SK-N-DZ (cell line): ENCODE measurements at places on chromosomes 16 and 17.
A peak's percentile ranks its signal among the peaks of the same experiment; 100 is the strongest.

DNA sequence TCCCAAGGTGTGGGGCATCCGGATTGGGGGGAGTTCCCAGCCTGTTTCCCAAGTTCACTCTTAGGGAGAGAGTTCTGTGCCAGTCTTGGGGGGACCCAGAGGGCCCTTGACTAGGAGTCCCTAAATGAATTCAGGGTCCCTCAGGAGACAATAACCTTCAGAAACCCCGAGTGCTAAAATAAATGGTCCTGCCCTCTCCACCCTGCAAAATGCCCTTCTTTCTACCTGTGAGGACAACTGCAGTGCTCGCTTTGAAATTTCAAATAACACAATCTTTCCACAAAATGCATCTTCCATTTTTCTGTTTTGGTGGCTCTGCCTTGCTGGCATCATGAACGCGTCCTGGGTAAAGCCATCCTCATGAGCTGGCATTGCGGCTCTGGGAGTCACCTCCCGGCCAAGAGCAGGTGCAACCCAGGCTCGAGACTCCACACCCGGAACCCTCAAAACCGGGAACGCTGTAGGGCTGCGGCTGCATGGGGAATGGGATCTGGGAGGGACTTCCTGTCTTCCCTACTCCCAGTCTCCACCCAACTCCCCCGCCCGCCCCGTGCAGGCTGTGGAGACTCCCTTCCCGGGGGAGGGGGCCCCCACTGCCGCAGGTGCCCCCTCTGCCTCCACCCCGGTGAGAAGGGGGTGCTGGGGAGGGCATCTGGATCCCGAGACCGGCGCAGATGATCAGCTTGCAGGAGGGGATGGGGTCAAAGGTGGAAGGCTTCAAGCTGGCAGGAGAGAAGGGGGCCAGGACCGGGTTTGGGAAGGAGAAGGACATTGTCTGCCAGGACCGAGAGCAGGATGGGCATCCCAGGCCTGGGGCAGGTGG is at the start of gene ZNF205:
TSS of gene ZNF205 (plus strand) at position 529 of the 823 bp plus-strand sequence. CDS start 845 bp downstream, outside the sequence.
- DNase-seq, result peak; percentile 80

DNA sequence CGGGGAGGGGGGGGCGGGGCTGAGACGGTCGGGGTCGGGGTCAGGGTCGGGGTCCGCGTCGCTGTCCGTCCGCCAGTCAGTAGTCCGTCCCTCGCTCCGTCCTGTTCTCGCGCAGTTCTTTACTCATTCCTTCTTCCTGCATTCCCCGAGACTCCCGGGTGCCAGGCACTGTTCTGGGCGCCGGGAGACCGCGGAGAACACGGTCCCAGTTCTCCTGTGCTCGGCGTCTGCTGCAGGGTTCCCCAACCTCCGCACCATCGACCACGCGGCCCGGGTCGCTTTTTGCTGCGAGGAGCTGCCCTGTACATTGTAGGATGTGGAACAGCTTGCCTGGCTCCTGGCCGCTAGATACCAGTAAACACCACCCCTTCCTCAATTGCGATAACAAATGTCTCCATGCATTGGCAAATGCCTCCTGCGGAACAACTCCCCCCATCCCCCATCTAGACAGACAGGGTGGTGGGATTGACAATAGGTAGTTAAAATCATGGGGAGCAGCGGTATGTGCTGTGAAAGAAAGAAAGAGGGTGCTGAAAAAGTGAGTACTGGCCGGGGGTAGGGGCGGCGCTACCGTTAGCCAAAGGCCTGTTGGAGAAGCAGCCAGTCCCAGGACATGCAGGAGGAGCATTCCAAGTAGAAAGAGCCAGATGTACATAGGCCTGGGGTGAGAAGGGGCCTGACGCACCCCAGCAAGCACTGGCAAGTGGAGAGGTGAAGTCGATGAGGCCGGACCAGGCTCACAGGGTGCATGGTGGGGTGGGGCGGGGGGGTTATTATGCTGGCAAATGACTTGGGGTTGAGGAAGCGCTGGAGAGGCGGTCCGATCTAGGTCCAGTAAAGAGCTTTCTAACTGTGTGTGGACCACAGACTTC is 631 bp downstream of the TRAF7 start:
- no peak for DNase-seq

GRCh38 chr17:64679710-64680216 is 17.7 kb upstream of the SMURF2 start:
- DNase-seq, result no peak

DNA sequence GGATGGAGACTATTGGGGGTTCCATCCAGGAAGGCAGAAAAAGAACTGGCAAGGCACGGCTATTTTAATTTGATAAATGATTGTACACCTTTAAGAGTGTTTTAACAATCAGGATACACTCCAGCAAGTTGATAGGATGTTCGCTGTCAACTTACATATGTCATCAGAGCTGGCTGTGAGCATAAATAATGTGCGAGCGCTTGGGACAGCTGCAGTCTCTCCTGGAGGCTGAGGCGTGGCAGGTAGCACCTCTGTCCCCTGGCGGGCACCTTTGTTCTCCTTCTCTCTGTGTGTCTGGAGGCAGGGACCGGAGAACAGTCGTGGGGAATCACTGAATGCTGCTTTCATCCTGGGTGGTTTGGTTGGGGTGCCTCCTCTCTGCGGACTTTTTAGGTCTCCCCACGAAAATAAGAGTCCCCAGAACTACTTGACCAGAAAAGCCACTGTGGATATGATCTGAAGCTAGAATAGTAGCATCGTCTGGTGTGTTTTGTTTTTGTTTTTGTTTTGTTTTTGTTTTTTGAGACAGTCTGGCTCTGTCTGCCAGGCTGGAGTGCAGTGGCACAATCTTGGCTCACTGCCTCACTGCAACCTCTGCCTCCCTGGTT is 9.4 kb downstream of the BAHCC1 start:
- DNase-seq, result peak; percentile 59

DNA sequence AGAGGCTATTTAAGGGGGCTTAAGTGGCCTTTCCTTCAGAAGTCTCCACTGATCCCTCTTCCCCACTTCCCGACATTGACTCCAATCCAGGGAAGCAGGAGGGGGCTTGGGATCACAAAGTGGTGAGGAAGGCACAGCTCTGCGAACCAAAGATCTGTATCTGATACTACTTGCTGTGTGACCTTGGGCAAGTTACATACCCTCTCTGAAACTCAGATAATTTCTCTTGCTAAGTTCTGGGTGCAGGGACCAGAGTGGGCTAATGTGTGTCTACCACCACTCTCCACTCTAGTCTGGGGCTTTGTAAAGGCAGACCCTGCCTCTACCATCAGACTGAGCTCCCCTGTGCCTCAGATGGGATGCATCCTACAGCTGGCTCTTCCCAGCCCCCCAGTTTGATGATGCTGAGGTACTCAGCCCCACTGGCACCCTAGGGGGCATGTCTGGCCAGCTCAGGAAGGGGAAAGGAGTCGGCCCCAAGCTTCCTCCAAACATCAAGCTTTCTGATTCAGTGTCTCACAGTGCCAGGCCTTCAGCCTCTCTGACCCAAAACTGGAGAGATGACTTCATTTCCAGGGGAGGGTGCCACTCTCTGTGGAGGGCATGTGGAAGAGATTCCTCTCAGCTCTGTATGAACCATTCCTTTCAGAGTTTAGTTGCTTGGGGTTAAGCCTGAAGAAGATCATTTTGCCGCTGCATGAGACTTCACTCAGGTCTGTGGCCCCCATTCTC is 10.9 kb downstream of the DLX4 start:
- DNase-seq, result no peak

- no peak for DNase-seq
Measured at GRCh38 chr16:619476-620100, 11.2 kb upstream of the WFIKKN1 start.

DNA sequence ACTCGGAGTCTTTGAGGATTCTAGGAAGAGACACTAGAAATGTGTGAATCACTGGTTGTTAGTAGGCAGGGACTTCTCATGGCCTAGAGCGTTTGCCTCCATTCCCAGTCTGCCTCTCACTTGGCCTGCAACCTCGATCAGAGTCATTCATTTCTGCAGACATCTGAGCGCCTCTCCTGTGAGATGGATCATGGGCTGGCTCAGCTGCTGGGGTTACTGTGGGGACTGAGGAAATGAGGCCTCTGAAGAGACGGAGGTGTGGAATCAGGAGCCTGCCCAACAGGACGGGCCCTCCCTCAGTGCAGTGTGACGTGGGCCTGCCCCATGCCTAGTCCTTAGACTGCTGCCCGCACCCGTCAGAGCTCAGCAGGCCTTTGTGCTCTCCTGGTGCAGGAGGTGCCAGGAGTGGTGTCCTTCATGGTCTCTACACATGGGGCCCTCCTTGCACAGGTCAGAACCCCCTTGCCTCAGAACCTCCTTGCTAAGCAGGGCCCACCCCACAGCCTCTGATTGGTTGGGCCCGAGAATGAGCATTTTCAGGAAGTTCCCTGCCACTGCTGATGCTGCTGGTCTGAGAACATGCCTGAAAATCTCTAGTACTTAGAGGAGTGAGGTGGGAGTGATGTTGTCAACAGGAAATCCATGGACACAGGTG is 99.4 kb downstream of the NPIPB11 start:
- no peak for DNase-seq

GRCh38 chr17:73890831-73891405 is 246.7 kb upstream of the SDK2 start:
- DNase-seq, result no peak

- DNase-seq, result no peak
Measured at GRCh38 chr17:75475851-75476250, 19.4 kb downstream of the TMEM94 start.
